Left renal pelvis (tissue), 4 donors: ENCODE measurements at places on chromosomes 7 and 10. TPM values are rescaled to one million over a fixed set of nuclear protein-coding genes. Genes with fewer than 3 reads are reported as not detected.

CEP55 gene
- polyA plus RNA-seq = 12.4 TPM

GRCh38 chr7:157664871-157665633, 328.2 kb downstream of the DNAJB6 start:
- no peak for DNase-seq

DNA sequence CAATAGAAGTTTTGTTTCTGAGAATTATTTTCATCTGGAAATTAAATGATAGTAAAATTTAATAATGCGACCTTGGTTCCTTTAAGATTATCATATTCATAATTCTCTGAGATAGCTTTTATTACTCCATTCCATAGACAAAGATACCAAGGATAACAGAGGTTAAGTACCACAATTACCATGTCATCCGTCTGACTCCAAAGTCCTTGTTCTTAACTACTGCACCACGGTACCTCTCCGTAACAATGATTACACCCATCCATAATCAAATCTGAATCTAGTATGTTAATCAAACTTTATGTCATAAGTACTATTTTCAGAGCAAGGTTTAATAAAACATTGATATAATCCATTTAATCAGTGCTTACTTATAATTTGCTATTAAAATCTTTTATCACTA, 8.4 kb downstream of the ZDHHC6 start:
- DNase-seq = no peak

DNA sequence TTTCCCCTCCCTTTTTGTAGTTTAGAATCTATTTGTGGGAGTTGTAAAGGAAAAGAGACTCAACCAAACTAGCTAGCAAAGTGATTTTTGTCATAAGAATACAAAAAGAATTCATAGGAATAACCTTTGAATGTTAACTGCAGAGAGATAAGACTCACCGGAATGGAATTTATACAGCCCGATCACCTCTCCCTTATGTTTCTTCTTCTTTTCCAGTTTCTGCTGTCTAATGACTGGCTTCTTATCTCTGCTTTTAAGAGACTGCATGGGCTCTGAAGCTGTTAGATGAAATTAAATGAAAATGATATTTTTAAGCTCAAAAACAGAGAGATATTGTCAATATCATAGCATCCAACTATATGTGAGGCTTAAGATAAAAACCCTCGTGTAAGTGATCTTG, 1095.9 kb downstream of the REEP3 start:
- DNase-seq = no peak

DNA sequence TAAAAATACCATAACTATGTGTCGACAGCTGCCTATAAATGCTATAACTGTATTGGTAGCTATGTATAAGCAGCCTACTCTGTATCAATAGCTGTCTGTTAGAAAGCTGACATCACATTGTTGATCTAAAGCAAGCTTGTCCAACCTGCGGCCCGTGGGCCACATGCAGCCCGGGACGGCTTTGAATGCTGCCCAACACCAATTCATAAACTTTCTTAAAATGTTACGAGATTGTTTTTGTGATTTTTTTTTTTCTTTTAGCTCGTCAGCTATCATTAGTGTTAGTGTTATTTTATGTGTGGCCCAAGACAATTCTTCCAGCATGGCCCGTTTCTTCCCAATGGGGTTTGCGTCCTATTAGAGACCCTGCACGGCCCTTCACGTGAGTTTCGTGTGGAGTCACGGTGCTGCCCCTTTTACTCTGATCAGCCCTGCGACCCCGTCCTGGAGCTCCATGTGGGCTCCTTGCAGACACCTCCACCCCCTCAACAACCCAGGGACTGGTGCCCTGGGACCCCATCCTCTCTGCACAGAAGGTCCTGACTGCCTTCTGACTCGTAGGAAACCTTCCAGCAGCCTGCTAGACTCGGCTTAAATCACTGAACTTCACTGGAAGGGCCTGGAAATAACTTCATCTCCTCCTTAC, 4.5 kb upstream of the PRKAR1B start:
- DNase-seq = no peak
